ENCODE measurements at places on chromosomes 13 and 19. TPM values are rescaled to one million over a fixed set of nuclear protein-coding genes. Genes with fewer than 3 reads are reported as not detected.

Gene SCAMP4
- polyA plus RNA-seq, result 57.7 TPM

Gene SHD
- 1.3 TPM for polyA plus RNA-seq

GRCh38 chr13:97875911-97876310 lies 77.6 kb upstream of the IPO5 start:
- DNase-seq, result no peak

Gene SMIM44
- polyA plus RNA-seq, result not detected

Gene NCR1
- 0.19 TPM for polyA plus RNA-seq

Gene ZNF441
- polyA plus RNA-seq, result 19.4 TPM

GRCh38 chr19:56637976-56638555 lies 4.9 kb upstream of the SMIM17 start:
- peak; percentile 75 for DNase-seq

DNA sequence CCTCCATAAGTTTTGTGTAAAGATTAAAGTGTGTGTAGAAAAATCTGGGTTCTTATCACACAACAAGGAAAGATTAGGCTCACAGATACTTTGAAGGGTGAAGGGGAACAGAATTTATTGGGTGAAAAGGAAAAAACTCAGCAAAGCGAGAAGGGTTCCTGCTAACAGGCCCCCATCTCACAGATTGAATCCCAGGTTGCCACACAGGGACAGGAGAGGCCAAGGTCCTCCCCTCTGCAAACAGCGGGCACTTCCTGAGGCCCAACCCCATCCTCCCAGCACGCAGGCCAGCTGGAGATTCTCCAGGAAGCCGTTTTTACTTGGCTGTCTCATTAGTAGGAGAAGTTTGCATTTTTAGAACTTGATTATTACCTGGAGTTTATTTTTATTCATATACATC lies 15.2 kb upstream of the ERCC5 start:
- no peak for DNase-seq

Gene ZIM2
- 1.1 TPM for polyA plus RNA-seq

Gene ZNF181
- polyA plus RNA-seq, result 25.8 TPM

DNA sequence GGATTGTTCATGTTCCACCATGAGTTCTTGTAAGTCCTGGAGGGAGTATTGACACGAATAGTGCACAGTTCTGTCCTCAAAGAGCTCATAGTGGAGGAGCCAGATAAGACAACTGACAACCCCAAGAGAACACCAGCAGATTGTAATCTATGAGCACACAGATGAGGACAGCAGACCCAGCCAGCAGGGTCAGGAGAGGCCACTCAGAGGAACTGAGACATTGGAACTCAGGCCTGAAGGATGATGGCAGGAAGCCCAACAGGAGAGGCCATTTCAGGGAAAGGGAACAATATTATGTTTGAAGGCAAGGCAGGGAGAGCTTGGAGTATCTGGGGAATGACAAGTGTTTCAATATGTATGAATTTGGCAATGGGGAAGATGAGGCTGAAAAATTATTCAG lies 63.7 kb upstream of the IPO5 start:
- no peak for DNase-seq

- DNase-seq, result no peak
Observed at GRCh38 chr19:55225415-55225958, 3.1 kb downstream of the TMEM86B start.

Gene NCCRP1
- 3.4 TPM for polyA plus RNA-seq

Gene RNF113B
- polyA plus RNA-seq, result not detected

DNA sequence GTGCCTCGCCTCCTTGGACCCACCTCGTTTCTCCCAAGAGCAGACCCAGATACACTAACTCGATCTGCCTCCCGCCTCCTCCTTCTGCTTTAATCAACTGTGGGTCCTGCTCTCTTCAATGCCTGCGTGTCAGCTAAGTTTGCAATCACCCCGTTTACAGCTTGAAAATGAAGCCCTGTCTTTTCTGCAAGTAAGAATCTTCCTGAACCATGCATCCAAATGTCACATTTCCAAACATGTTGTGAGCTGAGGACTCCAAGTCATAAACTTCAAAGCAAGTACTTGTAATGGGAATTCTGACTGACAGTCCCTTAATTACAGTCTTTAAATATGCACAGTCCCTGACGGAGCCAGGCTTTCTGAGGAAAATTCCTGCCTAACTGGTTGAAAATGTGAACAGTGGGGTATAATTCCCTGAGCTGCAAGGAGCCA lies 154.9 kb upstream of the UQCRFS1 start:
- no peak for DNase-seq

DNA sequence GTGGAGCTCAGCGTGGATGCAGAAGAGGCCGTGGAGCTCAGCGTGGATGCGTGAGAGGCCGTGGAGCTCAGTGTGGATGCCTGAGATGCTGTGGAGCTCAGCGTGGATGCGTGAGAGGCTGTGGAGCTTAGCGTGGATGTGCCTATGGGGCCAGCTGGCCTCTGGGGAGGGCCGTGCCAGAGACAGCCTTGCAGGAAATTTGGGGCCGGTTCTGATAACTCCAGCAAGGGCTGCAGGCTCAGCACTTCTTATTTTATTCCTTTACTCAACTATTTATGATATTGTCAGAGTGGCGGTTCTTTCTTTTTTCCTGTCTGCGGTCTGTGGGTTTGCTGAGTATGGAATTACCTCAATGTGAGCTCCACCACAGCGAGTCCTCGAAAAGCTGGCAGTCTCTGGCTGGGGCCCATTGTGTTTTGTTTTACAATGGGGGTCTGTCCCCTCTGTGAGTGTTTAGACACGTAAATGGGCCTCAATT lies 17.8 kb upstream of the TMEM255B start:
- DNase-seq, result no peak

DNA sequence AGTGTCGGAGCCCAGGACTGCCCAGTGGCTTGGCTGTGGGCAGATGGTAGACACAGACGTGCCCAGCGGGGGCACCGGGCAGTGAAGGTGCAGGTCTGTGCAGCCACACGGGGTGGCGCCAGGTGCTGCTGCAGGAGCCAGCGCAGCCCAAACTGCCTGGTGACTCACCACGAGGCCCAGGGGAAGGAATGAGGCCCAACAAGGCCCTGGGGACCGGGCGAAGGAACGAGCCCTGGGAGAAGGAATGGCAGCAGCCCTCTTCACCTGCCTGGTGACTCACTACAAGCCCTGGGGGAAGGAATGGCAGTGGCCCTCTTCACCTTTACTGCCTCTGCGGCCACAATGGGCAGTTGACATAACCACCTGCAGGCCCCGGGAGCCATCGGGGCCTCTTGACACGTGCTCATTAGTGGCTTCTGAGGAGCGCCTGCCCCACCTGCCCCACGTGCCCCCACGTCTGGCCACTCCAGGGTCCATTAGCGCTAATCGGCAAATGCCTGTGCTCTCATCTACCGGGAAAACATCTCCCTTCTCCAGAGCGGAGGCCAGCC lies 9.3 kb downstream of the MED16 start:
- DNase-seq, result no peak

- no peak for DNase-seq
Observed at GRCh38 chr19:1355568-1356507, 27.9 kb upstream of the NDUFS7 start.

GRCh38 chr19:582497-583197 lies 7.0 kb upstream of the HCN2 start:
- no peak for DNase-seq

DNA sequence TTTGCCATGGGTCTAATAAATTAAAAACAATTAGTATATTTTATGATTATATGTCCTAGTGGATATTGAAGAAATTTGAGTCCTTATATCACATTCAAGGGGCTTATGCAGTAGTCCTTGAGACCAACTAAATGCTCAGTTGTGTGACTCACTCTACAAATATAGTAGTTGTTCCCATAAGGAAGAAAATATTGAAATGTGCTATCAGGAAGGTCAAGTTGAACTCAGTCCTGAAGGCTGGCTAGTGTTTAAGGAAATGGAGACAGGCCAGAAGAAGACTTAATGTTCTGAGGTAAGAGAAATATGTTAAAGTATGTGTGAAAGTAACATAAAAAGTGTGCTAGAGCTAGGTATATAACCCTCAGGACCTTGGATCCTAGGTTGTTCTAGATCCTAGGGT lies 766.1 kb upstream of the GPC6 start:
- DNase-seq, result no peak

Gene SLC10A2
- polyA plus RNA-seq, result 0.72 TPM

Gene DIRAS1
- polyA plus RNA-seq, result 2.6 TPM

- no peak for DNase-seq
Observed at GRCh38 chr13:108212886-108213285, 2.5 kb downstream of the LIG4 start.

Gene TMEM272
- polyA plus RNA-seq, result 0.22 TPM

DNA sequence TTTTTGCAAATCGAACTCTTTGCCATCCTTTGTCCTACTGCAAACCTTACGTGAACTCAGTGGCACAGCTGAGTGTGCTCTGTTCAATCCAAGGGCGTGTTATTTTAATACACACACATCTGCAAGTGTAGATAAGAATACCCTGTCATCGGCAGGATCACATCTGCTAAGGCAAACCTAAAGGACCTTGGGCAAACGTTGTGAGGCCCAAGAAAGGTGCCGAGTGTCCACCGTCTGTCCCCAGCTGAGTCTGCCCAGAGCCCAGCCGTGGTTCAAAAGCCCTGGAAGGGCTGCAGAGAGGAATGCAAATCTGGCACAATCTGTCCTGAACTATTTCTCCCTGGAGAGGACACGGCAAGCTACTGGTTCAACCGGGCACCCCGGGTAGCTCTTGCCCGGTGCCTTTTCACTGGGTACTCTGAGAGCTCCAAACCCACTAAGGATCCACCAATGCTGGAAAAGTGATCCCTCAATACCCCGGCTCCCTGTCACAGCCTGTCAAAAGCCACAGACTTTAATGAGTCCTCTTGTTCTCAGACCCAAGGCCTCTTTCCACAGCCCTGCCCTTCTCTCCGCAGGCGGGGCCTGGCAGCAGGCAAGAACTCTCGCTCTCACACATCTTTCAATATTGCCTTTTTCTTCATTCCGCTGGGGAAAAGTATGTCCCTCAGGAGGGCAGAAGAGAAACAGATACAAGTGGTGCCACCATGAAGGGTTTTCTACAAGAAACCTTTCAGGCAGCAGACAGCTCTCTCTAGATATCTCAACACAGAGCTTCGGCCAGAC lies 17.0 kb downstream of the SLC7A1 start:
- no peak for DNase-seq

Gene FPR1
- polyA plus RNA-seq, result 0.72 TPM

- DNase-seq, result no peak
Observed at GRCh38 chr13:41780715-41781706, 179.9 kb downstream of the VWA8 start.

Gene PRMT1
- polyA plus RNA-seq, result 205 TPM

- no peak for DNase-seq
Observed at GRCh38 chr13:40125336-40125735, 469.9 kb downstream of the COG6 start.

DNA sequence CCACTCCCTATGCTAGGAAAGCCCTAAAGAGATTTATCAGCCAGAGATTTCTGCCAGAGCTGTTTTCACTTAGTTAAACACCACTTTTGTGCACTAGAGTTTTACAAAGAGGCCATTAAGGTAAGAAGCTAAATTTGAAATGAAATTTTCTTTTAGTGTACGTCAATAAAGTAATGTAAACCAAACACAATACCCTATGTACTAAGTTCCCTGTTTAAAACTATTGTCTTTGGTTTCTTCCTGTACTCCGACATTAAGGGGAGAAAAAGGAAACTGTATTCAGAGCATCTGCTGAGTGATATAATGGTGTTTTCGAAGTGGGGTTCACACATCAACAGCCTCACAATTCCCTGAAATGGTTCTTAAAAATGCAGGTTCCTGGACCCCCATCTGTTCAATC lies 40.7 kb upstream of the STARD13 start:
- DNase-seq, result no peak

DNA sequence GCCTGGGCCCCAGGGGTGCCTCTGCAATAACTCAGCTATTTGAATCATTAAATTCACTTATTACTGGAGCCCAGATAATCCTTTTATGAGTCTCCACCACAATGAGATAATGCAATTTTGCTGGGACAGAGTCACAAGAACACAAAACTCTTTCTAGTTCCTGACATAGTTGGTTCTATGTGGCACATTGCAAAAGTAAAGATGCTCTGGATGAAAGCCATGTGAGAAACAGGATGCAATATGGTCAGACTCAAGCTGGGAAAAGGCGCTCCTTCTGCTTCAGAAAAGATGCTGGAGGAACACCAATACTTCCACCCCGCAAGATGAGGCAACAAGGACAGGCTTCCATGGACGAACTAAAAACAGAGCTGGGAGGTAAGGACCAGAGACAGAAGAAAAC lies 5.7 kb downstream of the ANKRD27 start:
- no peak for DNase-seq

DNA sequence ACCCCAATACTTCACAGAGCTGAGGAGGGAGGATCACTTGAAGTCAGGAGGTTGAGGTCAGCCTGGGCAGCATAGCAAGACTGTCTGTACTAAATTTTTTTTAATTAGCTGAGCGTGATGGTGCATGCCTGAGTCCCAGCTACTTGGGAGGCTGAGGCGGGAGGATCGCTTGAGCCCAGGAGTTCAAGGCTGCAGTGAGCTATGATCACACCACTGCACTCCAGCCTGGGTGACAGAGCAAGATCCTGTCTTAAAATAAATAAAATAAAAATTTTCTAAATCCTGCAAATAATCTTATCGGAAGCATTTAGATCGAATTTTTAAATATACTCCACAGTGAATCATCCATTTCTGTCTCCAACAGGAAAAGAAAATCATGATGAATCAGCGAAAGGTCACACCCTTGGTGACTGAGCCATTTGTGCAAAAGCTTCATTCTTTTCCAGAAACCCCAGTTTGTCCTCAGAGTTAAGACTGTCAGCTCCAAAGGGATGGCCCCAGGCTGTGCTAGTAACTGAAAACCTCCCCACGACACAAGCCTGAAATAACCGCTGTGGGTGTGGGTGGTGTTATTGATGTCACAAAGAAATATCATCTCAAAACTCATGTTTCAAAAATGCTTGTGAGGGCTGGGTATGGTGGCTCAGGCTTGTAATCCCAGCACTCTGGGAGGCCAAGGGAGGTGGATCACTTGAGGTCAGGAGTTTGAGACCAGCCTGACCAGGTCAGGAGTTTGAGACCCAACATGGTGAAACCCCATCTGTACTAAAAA lies 167.6 kb downstream of the PTPRS start:
- DNase-seq, result no peak
